ENCODE measurements at places on chromosomes 5 and 9.

- no peak for DNase-seq
Observed at GRCh38 chr5:35833224-35833623, 23.5 kb upstream of the IL7R start.

DNA sequence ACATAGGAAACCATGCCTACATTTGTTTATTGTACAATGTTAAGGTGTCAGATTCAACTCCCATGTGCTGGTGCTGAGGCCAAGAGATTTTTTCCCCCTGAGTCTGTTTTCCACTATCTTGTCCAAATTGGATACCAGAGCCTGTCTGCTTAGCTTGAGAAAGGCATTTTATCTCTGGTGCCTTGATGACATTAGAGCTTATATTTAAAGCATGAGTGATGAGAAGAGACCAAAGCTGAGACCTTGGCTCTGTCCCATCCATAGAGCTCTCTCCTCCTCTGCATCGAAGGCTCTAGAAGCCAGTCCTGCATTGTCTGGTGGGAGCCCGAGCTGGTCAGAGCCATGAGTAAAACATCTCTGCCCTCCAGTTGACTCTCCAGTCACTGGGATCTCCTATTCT is 10.4 kb upstream of the PPP2CA start:
- DNase-seq, result no peak

- DNase-seq, result no peak
Observed at GRCh38 chr5:83800201-83800600, 79.5 kb upstream of the HAPLN1 start.

- DNase-seq, result no peak
Observed at GRCh38 chr9:84512493-84512892, 157.0 kb upstream of the NTRK2 start.

GRCh38 chr5:98099448-98100105 is 673.9 kb upstream of the RGMB start:
- DNase-seq, result no peak

DNA sequence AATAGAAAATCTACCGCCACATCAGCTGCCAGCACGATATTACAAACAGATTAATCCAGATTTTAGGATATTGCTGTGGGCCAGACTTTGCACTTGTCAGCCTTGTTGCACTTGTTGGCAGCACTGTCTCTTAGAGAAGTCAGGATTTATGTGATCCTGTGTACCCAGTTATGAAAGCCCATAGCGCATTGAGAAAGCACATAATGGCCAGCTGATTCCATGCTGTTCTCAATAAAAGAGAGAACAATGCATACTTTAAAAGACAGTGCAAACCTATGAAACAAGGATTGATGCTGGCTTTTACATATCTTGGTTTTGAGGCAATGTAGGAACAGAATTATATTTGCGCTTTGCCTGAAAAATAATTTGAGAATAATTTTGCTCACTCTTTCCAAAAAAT is 140.8 kb downstream of the CEP120 start:
- no peak for DNase-seq

GRCh38 chr9:127611899-127612790 is at the start of gene STXBP1:
TSS of gene STXBP1 (plus strand) at chr9:127612277. CDS start at chr9:127612404, 127 bp downstream.
- no peak for DNase-seq

DNA sequence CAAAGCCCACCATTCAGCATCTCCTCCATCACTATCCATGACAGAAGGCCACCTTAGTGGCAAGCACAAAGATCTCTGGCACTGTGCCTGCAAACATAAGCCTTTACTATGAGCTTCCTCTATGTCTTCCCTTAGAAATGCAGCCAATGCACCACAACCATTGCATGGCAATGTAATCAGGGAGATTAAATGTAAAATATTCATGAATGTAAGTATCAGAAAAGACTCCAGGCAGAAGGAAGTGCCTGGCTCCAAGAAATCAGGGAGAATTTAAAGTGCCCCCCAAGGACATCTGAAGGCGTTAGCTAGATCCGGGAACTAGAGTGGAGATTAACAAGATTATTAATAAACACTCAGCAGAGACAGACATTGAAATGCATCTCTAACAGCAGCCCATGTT is 32.5 kb upstream of the MYORG start:
- no peak for DNase-seq

GRCh38 chr9:77585335-77585786 is 62.8 kb downstream of the GNA14 start:
- no peak for DNase-seq

DNA sequence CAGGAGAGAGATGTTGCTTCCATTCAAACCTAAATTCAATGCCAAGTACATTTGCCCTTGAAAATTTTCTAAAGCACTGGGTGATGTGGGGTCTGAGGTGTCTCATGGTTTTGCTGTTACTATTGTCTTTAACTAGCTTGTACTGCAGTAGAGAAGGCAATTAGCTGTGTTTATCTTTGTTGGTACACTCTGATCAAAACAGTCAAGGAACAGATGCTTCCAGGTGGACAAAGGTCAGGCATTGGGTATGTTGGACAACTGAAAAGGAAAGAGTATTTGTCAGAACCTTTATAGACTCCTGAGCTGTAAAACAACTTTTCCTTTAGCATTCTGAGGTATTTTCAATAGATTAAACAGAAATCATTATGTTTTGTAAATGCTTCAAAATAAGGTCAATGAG is 2228.7 kb upstream of the WWC1 start:
- DNase-seq, result no peak

DNA sequence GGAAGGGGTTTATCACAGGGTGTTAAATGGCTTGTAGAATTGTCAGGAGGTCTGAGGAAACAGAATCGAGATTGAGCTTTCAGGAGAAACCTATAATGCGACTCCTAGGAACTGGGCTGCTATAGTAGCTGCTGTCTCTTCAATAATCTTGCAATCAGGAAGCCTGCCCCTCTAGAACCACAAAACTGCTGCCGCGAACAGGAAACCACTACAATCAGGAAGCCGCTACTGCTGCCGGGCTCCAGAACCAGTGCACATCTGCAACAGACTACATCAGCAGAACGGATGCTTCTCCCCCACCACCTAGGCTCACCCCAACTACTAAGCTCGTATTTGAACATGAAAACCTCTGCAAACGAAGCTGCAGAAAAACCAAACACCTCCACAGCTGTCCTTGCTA is 31.6 kb downstream of the TNFSF8 start:
- DNase-seq, result peak; percentile 61

DNA sequence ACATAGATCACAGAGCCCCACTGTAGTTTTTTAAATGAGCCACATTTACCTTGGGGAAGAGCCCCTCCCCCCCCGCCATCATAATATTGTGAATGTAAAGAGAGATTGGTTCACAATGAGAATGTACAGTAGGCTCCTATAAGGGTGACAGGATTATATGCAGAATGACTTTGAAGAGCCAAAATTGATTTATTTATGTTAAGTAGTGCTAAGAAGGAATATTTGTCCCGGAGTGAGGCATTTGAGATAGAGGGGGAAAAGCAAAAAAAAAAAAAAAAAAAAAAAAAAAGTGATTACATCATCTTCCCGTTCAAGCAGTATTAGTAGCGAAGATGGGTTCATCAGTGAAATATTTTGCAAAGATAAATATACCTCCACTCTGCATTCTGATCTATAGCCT is 73.9 kb downstream of the PIK3R1 start:
- no peak for DNase-seq

DNA sequence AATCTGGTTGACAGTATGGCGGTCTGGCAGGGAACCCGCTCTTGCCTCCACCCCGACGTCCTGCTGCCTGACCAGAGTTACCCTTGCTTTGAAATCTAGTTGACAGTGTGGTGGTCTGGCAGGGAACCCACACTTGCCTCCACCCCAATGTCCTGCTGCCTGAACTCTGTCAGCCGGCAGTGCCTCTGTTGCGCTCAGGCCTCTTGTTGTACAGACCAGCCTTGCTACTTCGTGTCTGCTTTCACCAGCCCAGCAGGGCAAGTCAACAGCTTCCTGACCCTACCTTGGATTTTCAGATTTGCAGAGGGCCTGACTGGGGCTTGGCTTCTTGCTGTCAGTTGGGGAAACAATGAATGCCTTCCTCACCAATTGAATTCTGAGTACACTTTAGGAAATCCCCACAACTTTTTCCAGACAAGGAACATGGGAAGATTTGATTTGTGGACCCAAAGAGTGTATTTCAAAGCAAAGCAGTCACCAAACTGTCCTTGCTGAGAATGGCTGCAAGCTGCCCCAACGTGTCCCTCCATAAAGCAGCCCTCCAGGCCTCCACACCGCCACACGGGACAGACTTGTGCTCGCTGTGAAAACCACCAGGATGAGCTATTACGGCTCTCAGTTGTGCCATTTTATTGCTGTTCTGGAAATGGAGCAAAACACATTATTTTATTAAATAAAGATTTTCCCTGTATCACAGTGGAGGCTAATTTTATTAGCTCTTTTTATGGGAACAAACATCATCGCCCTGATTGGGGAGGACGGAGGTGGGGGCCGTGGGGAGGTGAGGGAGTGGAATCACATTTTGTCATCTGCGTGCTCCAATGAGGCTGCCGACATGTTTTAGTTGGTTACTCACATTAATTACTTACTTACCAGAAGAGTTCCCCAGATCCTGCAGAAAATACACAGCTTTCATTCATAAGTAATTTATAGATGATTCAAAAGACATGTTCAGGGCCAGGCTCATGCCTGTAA is 189.3 kb downstream of the AOPEP start:
- no peak for DNase-seq
